ENCODE measurements at places on chromosomes 12 and 14. TPM values are rescaled to one million over a fixed set of nuclear protein-coding genes. Genes with fewer than 3 reads are reported as not detected.

DNA sequence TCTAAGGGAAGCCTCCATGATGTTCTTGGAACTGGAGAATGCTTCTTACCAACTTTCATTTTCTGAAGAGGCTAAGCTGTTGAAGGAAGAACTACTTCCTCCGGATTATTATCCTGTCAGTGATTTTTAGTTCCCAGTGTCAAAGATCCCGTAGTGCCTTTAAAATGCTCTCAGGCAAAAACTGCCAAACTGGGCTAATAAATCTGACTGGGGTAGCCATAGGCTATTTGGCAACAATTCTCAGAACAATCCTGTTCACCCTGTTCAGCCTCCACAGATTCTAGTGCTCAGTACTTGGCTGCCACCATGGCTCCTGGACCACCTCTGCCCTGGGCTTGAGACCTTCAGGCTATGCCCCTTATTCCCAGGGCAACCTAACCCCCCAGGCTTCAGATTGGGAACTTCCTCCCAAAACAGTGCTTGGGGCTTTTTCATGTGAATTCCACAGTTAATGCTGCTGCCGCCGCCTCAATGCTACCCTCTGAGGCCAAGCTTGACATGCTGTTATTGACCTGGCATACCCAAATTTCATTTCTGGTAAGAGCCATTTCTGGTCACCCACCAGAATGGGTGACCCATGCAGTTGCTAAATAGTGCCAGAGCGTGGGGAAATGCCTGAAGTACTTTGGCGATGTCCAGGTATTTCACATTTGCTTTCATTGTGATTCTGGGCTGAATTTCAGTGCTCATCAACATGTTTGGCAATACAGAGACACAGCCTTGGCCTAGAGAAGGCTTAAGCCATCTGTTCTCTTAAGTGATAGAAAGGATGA lies 110.0 kb upstream of the ARHGAP5 start:
- DNase-seq: peak; percentile 9

GRCh38 chr12:132159555-132160003 lies 15.3 kb downstream of the NOC4L start:
- no peak for DNase-seq

DNA sequence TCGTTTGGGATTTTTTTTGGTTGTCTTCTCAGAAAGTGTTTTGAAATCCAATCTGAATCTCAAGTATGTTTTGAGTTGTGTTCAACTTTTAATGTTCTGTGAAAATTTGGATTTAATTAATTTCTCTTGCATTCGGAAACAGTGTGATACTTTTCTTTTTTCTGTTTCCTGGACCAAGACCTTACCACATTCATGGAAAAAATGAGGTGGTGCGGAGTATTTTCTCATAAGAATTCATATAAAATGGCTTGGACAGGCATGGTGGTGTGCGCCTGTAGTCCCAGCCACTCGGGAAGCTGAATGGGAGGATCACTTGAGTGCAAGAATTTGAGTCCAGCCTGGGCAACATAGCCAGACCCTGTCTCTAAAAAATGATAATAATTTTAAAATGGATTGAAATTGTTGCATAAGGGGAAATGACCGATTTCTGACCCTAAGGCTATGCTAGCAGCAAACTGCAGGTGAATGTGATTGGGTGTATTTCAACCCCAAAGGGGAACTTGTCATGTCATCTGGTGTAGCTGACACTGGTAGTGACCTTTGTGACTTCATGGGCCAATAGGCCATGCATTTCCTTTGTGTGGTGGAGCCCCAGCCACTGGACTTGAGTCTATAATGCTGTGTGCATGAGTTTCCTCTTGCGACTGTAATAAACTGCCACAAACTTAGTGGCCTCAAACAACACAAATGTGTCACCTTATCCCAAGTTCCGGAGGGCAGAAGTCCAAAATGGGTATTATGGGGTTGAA lies 123.5 kb upstream of the RFLNA start:
- DNase-seq: peak; percentile 18

DNA sequence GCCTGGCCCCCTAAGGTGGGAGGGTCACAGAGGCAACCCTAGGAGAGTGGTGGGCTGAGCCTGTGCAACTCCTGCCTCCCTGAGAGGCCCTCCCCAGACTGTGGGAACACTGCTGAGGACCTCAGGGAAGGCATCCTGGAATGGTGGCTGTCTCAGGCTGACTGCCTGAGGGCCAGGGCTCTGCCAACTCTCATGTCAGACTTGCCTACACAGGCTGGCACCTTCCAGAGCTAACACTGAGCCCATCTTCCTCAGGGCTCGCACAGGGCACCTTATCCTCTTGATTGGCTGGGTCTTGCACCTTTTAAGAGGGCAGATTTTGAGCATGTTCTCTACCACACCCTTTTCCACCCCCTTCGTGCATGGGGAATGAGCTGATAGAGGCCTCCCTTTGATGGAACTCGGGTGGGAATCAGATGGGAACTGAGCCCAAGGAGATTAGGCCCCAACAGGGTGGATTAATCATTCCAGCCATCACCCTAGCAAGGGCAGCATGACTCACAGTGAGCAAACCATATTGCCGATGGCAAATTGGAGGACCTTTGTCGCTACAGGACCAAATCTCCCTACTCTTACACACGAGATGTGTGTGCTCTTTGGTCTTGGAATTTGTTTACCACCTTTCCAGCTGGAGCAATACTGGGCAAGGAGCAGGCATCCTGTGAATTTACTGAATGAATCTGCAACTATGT lies 702.8 kb downstream of the VRK1 start:
- no peak for DNase-seq

DNA sequence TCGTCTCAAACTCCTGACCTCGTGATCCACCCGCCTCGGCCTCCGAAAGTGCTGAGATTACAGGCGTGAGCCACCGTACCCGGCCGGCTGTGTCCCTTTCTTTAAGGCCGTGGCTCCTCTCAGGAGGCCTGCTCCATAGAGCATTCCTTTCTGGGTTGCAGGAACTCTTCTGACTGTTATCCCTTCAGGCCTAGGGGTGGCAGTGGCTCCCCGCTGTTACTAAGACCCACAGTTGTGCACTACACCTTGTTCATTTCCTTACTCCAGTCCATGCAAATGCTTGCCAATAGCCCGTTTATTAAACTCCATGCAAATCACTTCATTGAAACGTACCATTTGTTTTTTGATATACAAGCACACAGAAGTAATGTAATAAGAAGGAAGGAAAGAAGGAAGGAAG lies 234.7 kb downstream of the BCAT1 start:
- no peak for DNase-seq

- DNase-seq: no peak
Measured at GRCh38 chr12:11761869-11762567, 112.5 kb downstream of the ETV6 start.

DNA sequence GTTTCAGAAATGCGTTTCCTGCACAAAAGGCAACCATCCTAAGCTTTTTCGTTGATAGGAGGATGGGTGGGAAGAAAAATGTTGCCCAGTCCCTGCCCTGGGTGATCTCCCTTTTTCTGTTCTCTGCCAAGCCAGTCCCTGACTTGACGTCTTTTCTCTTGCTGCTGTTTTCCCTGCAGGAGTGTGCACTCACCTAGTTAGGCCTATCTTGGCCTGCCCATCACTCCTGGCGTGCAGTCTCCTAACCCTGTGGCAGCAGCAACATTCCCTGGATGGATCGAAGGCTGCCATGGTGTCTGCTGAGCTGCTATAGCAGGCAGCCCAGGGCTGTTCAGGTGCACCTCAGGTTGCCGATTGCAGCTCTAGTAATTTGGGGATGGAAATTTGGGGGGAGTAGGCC lies 1.2 kb downstream of the UNC119B start:
- peak; percentile 24 for DNase-seq

DNA sequence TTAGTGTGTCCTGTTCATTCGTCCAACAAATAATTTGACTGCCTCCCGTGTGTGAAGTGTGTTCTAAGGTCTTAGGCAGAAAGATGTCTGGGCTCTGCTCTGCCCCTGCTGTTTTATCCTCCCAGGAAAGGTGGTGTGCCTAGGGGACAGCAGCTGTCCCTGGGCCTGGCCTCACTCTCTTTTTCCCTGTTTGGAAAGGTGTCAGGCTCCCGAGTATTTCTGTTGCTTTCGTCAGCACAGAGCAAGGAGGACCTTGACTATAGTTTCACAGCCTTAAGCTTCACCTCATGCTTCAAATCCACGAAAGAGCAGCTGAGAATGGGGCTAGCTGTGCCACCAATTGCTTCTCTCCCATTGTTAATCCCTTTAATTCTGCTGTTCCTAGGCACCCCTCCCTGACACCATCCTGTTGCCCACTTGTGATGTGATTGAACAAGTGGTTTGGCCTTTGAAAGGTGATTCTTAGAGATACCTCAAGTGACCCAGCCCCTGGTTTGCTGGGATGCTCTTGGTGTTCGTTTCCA lies 54.2 kb downstream of the TGFB3 start:
- DNase-seq: no peak

- DNase-seq: no peak
Measured at GRCh38 chr12:41697161-41697560, 447.5 kb downstream of the GXYLT1 start.

GRCh38 chr12:124537525-124538193 lies 29.8 kb downstream of the NCOR2 start:
- DNase-seq: no peak

DNA sequence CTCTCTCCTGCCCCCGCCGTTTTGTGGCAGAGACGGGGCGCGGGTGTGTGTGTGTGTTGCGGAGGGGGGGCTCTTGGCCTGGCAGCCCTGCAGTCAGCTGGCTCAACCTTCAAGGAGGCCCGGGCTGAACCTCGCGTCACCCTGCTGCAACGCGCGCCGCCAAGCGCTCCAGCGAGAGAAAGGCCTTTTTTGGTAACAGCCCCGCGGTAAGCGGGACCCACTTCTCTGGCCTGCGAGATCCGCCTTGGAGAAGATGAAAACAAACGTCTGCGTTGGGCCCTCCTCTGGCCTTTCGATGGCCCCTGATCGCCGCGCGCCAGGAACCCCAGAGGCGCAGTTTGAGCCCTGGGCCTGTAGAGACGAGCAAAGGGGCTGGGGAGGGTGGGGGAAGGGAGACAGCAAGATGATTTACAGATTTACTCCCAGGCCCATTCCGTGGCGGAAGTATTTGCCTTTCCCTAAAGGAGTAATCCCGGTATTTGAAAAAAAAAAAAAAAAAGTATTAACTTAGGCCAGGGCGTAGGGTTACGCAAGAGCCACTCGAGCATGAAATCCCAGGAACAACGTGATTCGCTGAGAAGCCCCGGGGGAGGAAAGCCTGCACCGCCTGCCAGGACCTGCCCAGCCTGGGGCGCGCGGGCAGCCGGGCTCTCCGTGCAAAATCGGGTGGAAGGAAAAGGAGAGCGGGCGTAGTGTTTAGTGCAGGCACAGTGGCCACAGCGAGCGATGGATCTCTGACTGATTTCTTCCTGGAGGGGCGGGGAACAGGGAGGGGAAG lies 4.5 kb upstream of the IRF2BPL start:
- peak; percentile 98 for DNase-seq

DNA sequence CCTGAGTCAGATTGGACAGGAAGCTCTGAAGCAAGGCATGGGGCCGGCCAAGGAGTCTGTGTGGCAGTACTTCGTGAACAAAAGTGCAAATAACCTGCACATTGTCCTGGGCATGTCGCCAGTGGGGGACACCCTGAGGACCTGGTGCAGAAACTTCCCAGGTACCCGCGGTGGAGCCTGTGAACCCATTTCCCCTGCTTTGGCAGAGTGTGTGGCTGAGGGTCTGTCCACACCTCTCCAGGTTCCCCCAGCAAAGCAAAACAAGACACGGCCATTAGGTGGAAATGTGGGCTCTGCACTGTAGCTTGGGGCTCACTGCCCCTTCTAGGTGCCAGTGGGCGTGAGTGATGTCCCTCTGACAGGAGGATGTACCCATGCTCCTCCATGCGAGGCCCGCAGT lies 79.4 kb downstream of the CCDC92 start:
- DNase-seq: no peak

DNA sequence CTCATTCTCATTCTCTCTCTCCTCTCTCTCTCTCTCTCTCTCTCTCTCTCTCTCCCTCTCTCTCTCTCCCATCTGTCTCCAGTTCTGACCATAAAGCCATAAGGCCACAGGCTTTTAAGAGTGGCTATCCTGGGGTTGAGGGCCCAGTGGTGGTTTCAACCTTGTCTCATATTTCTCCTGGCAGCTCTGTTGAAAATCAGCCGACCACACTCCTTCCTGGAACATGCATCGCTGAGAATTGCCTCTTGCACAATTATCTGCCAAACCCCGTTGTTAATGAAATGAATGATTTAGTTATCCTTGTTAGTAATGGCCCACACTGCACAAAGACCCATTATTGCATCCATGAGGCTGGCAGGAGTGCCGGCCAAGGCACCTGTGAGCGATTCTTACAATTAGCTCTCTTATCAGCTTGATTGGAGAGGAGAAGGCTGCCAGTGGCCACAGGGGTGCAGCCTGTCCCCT lies 30.4 kb upstream of the KCNA5 start:
- no peak for DNase-seq

DNA sequence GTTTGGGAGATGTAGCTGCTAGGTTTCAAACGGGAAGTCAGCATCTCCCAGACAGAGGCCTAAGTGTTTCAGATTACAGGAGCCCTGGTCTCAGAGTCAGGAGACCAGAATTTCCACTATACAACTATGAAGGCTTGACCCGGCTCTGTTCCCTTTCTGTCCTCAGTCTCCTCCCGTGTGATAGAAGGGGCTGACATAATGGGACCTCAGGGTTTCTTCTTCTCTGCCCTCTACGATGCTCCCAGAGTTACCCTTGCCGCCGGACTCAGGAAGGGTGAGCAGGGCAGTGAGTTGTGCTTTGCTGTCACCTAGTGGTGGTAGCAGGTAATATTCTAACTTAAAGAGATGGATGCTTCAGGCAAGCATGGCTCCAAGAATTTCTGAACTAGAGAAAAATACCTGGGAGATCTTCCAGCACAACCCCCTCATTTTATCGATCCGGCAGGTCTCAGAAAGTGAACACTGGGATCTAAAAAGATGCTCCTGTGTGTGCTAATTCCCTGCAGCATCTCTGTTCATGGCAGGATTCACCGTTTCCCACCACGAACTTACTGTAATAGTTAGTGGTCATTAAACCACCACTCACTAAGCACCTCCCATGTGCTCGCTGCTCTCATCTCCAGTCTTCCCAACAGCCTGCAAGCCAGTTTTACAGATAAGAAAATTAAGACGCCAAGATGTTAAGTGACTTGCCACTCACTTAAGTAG lies 84.4 kb downstream of the VWF start:
- DNase-seq: peak; percentile 82

The SYCP3 gene
- not detected for total RNA-seq

The WNK1 gene
- total RNA-seq: 55.6 TPM

The DUSP16 gene
- 3.0 TPM for total RNA-seq

The SLC38A4 gene
- 2.3 TPM for total RNA-seq

Measured in GM23248 (cell line).